Kasumi-1 (cell line): ENCODE measurements at places on chromosomes 16 and 17.
A peak's percentile ranks its signal among the peaks of the same experiment; 100 is the strongest.

- no peak for DNase-seq
Observed at GRCh38 chr16:77387815-77388209, 47.0 kb downstream of the ADAMTS18 start.

GRCh38 chr16:65786916-65787315 is 579.6 kb upstream of the CDH5 start:
- DNase-seq: no peak

GRCh38 chr16:72224260-72224768 is 52.4 kb upstream of the PMFBP1 start:
- no peak for DNase-seq

DNA sequence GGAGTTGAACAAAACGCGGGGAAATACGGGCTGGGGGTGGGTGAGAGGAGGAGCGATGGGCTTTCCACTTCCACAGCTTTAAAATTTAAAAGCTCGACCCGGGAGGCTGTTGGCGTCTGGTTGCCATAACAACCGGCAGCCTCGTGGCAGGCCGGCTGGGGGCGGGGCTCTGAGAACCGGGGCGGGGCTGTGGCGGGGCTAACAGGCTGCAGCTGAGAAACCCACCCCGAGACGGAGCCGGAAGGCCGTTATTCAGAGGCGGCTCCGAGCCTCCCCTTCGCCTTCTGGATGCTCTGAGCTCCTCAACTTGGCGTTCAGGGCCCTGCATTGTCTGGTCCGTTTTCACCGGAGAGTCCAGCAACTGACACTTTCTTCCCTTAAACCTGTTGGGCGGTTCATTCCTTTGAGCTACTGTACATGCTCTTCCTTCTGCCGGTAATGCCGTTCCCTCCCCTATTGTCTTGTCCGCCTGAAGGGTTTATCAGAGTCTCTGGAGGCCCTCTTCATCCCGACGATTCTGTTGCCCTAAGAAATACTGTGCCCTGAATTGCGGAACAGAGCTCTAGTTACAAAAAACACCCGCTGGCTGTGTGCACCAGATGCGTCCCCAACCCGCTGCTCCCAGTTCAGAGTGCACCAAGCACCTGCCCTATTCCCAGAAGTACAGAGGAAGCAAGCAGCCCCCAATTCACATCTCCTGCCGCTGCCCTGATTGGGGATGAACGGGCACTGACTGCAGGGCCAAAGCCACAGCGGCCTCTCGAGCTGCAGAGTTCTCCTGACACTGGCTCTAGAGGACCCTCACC is 596 bp downstream of the DNAAF8 start:
- DNase-seq: peak; percentile 54

GRCh38 chr17:8869114-8869815 is 1.8 kb upstream of the PIK3R6 start:
- no peak for DNase-seq

GRCh38 chr17:1107777-1108477 is 71.9 kb downstream of the ABR start:
- DNase-seq: no peak

- peak; percentile 32 for DNase-seq
Observed at GRCh38 chr17:44906010-44906646, 6.9 kb upstream of the EFTUD2 start.
